Progenitor cell of endocrine pancreas (in vitro differentiated cells): ENCODE measurements at places on chromosomes 3 and 15. TPM values are rescaled to one million over a fixed set of nuclear protein-coding genes. Genes with fewer than 3 reads are reported as not detected.

DNA sequence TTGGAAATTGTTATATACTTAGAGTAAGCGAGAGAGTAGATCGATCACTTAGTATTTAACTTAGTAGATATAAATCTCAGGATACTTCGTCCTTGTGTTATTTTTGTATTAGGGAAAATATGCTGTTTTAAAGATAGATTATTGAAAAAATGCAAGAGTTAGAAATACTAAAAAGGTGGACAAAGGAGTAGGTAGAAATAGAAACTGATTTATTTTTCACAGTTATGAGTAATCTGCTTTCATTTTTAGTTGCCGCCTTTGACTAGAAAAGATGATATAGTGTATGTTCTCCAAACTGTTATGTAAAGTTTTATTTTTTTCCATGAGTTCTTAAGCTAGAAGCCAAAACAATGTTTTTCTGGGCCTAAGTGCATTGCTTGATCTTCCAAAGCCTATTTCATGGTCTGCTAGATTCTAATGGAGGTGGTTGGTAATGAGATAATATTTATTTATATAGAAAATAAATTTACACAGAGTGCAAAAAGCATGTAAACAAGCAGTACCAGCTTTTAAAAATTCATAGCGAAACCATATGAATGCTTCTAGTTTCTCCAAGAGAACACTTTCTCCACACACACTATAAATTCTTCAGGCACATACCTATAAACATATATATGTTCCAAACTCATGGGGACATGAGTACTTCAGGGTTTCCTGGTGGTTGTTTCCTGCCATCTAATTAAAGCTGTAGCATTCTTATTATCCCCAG is 61.1 kb downstream of the DIPK2A start:
- no peak for DNase-seq

The CGNL1 gene
- total RNA-seq: 40.4 and 41.9 TPM in 2 replicates

GRCh38 chr3:42476225-42477125 is 26.0 kb upstream of the VIPR1 start:
- no peak for DNase-seq

- DNase-seq: no peak
Observed at GRCh38 chr3:72618739-72619138, 229.5 kb downstream of the SHQ1 start.

The ZBTB20 gene
- 27.3 and 27.8 TPM in 2 replicates for total RNA-seq

DNA sequence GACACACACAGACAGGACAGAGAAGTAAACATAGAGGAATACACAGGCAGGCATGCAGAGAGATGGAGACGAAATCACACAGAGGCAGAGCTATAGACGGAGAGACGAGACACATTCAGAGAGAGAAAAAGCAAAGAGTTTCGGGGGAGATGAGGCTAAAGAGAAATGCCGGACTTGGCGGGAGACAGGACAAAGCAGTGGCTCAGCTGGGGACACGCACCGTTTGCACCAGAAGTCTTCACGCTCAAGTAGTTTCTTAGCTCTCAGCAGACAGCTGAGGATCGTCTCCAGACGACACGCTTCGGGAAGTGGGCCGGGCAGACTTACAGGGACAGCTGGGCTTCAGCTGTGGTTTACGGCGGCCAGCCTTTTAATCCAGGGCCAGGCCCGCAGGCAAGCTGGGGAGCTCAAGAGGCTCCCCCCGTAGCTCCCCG is 56.2 kb upstream of the DLG1 start:
- DNase-seq: no peak

The PARL gene
- 51.3 and 54.8 TPM in 2 replicates for total RNA-seq

DNA sequence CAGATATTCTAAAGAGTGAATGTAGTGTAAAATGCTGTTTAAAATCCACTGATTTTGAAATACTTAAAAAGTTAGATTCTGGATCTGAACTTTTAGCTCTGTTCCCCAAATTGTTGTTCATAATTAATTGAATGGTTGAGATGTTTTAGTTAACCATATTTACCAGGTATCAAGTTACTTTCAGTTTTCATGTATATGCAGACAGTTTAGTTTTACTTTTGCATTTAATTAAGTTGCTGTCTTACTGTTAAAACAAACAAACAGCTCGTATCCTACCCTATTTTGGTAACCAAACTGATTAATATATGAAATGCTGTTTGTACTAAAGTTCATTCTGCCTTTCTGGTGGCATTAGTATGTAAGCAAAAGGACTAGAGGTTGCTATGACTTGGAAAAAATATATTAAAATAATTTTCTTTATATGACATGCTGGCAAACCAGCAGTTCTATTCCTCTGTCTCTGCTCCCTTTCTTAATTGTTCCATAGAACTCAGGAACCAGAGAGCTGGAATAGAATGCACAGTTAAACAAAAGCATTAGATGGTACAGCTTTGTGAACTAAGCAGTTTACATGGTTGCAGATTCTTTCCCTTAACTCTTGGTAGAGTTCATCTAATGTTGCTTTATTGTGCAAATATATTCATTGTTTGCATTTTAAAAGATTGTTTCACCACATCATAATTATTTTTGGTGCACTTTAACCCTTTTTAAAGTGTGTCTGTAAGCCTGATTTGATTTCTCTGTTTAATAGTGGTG is 39.5 kb upstream of the SCAANT1 start:
- no peak for DNase-seq

- no peak for DNase-seq
Observed at GRCh38 chr3:48067271-48067670, 51.1 kb upstream of the MAP4 start.

DNA sequence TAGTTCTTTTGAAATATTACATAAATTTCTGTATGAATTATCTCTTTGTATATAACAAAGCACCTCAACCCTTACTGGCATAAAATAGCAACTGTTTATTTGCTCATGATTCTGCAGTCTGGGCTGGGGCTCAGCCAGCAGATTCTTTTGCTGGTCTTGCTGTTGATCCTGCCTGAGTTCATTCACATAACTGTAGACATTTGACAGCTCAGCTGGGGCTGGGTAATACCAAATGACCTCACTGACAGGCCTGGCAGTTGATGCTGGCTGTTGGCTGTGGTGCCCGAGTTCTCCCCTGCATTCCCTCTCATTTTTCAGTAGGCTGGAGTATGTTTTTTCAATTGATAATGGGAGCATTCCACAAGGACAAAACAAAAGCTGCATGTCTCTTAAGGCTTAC is 449.9 kb upstream of the GOLIM4 start:
- DNase-seq: no peak

- no peak for DNase-seq
Observed at GRCh38 chr3:142225885-142226215, 465 bp upstream of the GK5 start.
